Activated CD4-positive, CD25-positive, alpha-beta regulatory T cell (primary cell): ENCODE measurements at places on chromosomes 16 and 17.

- no peak for DNase-seq
Observed at GRCh38 chr17:74571621-74572270, 4.4 kb upstream of the CD300H start.

DNA sequence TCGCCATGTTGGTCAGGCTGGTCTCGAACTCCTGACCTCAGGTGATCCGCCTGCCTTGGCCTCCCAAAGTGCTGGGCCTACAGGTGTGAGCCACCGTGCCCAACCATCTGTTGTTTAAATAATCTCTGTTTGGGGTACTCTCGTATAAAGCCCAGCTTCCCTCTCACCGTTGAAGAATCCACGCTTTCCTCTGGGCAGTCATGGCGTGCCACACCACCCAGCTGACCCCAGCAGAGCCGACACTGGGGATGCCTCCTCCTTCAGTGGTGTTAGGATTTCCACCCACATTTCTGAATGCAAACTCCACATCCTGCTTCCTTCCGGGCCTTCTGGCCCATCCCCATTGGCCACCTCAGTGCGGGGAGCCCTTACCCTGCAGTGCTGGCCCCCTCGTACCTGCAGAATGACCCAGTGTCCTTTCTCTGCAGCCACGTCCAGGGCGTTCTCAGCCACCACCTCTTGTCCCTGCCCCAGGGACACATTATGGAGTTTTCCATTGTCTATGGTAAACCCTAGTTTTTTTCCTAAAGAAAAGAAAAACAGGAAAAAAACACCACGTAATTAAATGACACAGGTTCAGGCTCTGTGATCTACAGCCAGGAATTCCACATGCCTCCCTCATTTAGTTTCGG, 60.4 kb downstream of the PGS1 start:
- no peak for DNase-seq

GRCh38 chr17:13084420-13084819, 66.6 kb upstream of the ELAC2 start:
- no peak for DNase-seq

DNA sequence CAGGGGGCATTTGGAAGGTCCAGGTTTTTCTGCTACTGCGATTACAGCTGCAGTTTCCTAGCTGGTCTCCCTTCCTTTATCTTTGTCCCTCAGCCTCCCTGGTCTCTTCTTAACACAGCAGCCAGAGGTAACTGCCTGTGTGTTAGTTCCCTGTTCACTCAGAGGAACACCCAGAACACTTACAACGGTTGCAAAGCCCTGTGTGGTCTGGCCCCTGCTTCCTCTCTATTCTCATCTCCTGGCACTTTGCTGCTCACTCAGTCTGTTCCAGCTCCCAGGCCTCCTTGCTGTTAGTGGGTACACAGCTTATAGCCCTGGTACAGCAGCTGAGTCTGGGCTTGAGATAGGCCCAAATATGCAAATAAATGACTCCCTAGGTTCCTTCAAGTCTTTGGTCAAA, 16.4 kb downstream of the NTN1 start:
- no peak for DNase-seq
